CD4-positive, alpha-beta memory T cell (primary cell): ENCODE measurements at places on chromosomes 5 and 9.

GRCh38 chr5:141495453-141495811 is 6.6 kb downstream of the PCDHGC5 start:
- DNase-seq = no peak

- no peak for DNase-seq
Measured at GRCh38 chr5:141608557-141608956, 10.2 kb downstream of the DIAPH1 start.

GRCh38 chr5:32753051-32753450 is 41.9 kb downstream of the NPR3 start:
- DNase-seq = no peak

DNA sequence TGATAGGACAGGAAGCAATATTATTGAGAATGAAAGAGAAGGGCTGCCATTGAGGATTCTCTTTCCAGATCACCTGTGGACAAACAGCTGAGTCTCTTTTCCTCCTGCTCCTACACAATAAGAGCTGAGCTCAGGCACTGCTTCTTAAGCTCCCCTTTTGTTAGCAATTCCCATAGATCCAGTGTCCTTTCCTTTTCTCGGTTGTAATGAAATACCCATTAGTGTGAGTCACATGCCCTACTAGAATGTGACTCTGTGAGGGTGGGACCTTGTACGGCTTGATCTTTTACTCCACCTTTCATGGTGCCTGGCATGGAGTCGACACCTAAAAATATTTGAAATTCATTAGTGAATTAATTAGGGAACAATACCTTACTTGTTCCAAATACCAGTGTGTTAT is 269.2 kb downstream of the NR3C1 start:
- DNase-seq = no peak

DNA sequence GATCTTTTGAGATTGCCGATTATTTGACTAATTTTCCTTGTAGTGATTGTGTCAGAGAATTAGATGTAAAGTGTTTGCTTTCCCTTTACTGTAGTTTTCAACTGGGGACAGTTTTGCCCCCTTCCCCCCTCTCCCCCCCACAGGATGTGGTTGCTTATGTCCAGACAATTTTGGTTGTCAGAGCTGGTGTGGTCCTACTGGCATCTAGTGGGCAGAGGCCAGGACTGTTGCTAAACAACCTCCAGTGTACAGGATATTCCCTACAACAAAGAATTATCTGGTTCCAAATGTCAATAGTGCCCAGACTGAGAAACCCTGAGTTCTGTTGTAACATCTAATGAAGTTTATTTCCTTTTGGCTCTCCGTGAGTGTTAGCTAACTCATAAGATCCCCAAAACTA is 20.0 kb downstream of the TMEFF1 start:
- DNase-seq = no peak

- no peak for DNase-seq
Measured at GRCh38 chr9:119052339-119053030, 316.8 kb downstream of the BRINP1 start.

GRCh38 chr9:92954049-92954861 is 6.9 kb downstream of the FGD3 start:
- DNase-seq = peak; percentile 88

DNA sequence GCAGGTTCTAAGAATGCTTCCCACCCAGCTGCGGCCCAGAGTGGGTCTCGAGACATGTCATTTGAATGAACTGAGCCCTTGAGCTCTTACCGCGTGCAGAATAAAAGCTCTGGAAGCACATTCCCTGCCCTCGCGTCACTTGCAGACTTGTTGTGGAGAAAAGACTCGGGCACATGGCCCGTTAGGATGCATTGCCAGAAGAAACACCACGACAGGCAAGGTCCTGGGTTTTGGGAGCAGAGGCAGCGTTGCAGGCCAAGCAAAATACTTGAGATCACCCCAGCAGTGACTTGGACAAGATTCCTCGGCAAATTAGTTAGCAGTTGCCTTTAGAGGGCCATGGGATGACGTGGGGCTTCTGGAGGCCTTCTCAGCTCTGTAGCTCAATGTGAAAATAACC is 170.8 kb upstream of the MSX2 start:
- DNase-seq = no peak

DNA sequence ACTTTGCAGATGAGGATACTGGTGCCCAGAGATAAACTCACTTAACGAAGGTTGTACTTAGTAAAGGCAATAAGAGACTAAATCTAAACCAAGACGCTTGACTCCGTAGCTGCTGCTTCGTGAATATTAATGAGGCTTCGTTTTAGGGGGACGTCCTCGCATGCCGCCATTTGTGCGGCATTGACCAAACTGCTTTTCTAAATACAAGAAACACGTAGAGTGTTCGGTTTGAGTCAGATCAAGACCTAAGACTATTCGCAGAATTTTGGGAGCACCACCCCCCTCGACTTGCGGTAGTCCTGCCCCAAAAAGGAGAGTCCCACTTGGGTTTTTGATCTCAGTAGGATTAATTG is 1.1 kb downstream of the NPM1 start:
- DNase-seq = no peak
